ENCODE measurements at places on chromosomes 4 and X. TPM values are rescaled to one million over a fixed set of nuclear protein-coding genes. Genes with fewer than 3 reads are reported as not detected.

The NPNT gene
- 5.2 TPM for total RNA-seq

The ERCC6L gene
- 0.68 TPM for total RNA-seq

DNA sequence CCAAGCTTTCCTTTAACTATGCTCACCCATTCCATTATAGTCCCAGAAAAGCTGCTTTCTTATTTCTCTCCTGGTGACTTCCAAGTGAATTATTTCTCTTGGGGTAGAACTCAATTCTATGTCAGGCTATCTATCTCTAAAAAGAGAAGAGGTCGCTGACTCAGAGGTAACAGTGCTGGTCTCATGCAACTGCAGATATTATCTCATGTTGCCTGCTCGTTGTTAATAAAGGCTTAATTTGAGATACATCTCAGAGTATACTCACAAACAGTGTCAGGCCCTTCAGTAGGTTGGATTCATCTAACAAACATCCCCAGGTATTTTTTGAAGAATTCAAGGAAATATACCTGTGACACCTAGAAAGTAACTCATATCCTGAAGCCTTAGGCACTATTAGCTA is 2.7 kb downstream of the TMEM154 start:
- no peak for DNase-seq

DNA sequence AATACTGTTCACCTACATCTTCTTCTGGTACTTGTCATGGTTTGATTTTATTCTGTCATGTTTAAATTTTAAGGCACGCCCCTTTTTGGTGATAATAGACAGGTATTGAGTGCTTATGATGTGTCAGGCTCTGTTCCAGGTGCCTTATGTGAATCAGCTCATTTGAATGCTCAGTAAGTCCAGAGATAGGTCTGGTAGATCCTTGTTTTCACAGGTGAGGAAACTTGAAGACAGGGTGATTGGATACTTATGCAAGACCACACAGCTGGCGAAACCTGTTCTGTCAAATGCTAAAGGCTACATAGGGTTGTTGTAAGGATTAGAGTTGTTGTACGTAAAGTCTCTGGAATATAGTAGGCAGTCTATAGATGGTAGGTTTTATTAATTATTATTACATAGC is 9.6 kb upstream of the SLC25A14 start:
- DNase-seq, result no peak

The RRH gene
- 1.2 TPM for total RNA-seq

- DNase-seq, result no peak
Observed at GRCh38 chr4:2843941-2844584, 419 bp downstream of the ADD1 start.
